ENCODE measurements at places on chromosomes 2 and 18.

DNA sequence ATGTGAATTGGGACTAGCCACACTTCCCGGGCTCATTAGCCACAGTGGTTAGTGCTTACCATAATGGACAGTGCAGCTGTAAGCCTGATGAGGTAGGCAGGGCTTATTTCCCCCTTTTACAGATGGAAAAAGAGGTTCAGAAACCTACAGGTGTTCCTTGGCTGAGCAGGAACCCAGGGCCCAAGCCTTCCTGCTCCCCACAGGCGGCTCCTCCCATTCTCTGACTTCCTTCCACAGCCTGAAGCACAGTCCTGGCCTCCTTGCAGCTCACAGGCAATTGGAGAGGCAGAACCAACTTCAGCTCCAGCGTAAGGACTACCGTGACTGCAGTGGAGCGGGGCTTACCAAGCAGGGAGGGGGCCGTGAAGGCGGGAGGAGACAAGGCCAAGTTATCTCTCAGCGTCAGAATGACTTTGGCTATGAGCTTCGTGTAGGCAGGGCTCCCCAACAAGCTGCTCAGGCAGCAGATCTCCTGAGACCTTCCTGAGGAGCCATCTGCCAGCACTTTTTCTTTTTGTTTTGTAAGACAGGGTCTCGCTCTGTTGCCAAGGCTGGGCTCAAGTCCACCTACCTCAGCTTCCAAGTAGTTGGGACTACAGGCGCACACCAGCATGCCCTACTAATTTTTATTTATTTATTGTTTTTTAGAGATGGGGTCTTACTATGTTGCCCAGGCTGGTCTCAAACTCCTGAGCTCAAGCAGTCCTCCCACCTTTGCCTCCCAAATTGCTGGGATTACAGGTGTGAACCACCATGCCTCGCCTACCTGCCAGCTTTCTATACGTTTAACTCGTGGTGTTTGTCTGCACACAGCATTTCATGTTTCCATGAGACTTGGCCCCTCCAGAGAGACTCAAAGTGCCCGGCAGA is 34.2 kb upstream of the NT5DC4 start:
- no peak for DNase-seq

DNA sequence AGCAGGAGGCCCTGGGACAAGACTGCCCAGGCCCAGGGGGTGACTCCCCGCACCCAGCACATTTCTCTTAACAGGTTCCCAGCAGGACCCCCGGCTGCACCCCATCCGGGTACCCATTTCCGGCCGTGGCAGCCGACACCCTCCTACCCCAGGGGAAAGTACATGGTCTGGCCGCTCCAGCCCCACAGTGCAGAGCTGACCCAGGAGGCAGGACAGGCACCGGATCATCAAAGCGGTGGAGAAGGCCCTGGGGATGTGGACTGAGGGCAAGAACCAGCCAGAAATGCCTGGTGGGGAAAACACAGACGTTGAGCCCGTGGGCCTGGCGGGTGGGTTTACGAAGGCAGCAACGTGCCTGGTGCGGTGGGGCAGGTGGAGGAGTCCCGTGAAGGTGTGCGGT is 79.5 kb upstream of the GPC1 start:
- DNase-seq = no peak

GRCh38 chr2:208318127-208318526 is 52.1 kb downstream of the PIKFYVE start:
- no peak for DNase-seq

- no peak for DNase-seq
Measured at GRCh38 chr2:237665713-237666143, 38.3 kb downstream of the LRRFIP1 start.

DNA sequence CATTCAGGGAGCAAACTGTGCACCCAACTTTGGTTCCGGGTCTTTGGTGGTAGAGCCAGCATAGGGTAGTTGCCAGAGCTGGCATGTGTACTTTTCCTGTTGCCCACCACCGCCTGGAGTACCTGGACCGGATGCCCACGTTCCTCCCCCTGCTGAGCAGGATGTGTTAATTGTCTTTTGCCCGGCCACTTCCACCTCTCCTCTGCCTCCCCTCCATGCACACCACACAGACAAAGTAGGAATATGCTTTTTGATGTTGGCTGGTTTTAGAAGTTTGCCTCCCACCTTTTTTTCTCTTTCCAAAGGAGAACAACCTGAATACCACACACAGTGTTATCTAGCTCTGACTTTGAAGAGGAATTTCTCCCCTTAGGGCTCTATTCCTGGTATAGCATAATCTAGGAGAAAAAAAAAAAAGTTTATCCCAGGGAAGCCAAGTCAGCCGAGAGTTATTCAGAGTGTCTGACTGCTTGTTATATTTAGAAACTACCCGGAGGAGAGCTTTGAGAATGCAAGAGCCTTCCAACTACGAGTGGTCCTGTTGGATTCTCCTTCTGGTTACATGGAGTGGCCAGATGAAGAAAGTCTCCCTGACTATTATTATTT is 111.9 kb downstream of the SETBP1 start:
- peak; percentile 19 for DNase-seq

DNA sequence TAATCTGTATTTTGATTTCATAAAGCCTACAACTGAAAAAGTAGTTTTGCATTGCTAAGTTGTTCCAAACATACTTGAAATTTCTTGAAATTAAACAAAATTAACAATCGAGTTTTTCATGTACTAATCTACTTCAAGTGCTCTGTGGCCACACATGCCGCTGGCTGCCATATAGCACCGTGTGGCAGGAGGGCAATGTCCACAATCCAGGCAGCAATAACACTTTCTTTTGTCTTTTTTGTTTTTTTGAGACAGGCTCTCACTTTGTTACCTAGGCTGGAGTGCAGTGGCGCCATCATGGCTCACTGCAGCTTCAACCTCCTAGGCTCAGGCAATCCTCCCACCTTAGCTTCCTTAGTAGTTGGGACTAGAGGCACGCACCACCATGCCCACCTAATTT is 36.1 kb downstream of the SAP130 start:
- no peak for DNase-seq

DNA sequence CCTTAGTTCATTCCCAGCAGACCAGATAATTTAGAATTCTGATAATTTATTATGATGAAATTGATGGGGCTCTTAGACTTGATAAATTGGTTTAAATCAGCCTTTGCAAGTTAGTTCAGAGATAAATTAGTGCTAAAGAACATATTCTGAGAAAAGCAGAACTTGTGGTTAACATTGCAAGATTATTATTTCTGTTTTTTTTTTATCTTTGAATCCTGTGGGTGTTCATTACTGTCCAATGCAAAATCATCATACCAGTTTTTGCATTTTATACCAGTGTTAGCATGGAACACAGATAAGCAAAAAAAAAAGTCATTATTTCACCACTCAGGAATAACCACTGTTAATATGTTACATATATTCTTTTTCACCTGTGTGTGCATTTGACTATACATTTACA is 9.1 kb downstream of the SEPTIN2 start:
- no peak for DNase-seq

DNA sequence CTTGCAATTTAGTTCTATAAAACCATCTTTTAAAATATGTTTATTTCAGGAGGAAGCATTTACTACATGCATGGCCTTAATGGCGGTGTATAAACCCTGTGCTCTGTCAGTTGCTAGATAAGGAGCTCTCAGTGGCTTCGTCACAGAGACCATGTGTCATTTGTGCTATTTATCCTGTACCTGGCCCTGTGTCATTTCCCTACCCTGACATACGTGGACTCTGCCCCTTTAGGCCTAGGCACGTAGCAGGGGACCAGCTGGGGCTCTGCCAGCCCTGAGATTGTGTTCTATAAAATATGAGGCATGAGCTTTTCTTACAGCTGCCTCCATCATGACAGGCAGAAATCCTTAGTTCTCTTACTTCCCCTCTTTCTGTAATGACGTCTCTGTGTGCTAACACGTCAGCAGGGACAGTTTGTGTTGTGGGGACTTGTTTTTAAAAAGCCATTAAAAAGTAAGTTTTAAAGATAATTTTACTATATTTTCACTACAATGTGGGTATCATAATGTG is 88.0 kb downstream of the ITGB1BP1 start:
- DNase-seq = no peak

Measured in IMR-90 (cell line).